ENCODE measurements at places on chromosomes 16 and 17. TPM values are rescaled to one million over a fixed set of nuclear protein-coding genes. Genes with fewer than 3 reads are reported as not detected.
A peak's percentile ranks its signal among the peaks of the same experiment; 100 is the strongest.

GRCh38 chr16:1379304-1380076, 27.8 kb downstream of the GNPTG start:
- DNase-seq = peak; percentile 76

DNA sequence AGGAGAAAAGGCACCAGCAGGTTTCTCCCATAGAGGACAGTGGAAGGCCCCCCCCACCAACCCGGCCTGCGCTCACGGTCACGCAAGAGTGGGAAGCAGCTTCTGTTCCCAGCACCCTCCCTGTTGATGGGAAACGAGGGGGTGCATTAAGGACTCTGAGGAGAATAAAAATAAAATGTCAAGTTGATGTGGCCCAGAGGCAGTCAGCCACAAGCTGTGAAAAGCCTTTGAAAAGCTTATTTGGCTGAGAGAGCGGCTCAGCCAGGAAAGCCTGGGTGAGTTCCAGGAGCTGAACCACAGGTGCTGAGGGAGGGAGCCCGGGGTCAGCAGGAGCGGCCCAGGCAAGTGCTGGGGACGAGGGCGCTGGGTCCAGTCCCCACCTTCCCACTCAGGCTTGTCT, 26.9 kb upstream of the SPATA32 start:
- DNase-seq = no peak

DNA sequence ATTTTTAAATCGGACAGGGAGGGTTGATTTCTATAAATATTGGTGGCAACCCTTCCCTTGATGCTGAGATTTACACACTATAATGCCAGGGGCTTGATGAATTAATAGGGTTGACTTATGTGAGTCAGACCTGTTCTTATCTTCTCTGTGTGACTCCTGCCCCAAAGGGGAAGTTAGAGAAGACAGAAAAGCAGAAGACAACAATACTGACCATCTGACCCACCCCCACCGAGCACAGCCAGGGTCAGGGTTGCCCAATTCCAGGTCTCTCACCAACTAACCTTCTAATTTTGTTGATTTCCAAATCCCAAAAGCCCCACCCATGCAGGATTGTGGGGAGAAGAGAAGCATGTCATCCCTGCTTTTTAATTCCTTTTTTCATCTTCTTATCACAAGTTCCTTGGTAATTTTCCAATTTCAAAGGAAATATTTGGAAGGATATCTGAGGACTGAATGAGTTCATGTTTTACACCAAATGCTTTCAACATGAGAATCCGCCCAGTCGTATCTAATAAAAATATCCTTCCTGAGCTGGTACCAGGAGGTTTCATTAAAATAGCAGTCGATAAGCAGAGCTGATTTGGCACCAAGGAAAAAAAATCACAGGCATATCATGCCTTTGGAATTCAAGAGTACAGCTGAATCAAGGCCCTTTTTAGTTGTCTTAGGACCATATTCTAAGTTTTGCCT, 603.4 kb upstream of the CDH11 start:
- no peak for DNase-seq

TERB1 gene
- total RNA-seq = 0.26 TPM
